Amniotic epithelial cell (primary cell): ENCODE measurements at places on chromosomes 6 and 20.

DNA sequence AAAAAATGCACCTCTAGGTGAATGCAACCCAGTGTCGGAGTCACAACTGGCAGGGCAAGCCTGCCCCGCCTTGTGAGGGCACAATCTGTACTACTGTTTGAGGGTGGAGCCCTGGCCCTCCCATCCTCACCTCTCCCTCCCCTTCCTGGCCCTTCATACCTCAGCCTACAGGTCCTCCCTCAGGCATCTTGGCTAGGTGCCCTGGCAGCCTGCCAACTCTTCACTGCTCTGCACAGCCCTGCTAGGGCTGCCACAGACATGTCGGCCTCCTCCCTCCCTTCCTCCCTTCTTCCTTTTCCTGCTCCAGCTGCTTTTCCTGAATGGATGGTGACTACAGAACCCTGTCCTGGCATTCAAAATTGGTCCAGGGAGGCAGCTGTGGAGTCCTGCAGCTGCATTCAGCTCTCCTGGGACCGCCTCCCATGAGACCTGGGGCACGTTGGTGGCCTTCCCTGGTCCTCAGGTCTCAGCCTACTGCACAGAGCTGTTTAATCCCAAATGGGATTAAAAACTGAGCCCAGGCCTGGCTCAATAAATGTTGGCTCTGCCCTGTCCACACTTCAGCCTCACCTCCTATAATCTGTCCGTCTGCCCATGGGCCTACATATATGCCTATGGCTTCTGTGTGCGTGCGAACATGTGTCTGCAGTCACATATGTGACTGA, 52.7 kb downstream of the CDH22 start:
- DNase-seq: peak; percentile 38

- DNase-seq: no peak
These were observed 55.5 kb downstream of the EDN1 start for GRCh38 chr6:12345694-12346058.

- no peak for DNase-seq
These were observed 217.2 kb upstream of the PRDM1 start for GRCh38 chr6:105868823-105869460.

GRCh38 chr6:56026455-56027180, 151.2 kb upstream of the BMP5 start:
- DNase-seq: peak; percentile 64

GRCh38 chr6:87728706-87729105, 26.7 kb upstream of the AKIRIN2 start:
- no peak for DNase-seq
